AG09309 (cell line): ENCODE measurements at places on chromosomes 3 and 15.

DNA sequence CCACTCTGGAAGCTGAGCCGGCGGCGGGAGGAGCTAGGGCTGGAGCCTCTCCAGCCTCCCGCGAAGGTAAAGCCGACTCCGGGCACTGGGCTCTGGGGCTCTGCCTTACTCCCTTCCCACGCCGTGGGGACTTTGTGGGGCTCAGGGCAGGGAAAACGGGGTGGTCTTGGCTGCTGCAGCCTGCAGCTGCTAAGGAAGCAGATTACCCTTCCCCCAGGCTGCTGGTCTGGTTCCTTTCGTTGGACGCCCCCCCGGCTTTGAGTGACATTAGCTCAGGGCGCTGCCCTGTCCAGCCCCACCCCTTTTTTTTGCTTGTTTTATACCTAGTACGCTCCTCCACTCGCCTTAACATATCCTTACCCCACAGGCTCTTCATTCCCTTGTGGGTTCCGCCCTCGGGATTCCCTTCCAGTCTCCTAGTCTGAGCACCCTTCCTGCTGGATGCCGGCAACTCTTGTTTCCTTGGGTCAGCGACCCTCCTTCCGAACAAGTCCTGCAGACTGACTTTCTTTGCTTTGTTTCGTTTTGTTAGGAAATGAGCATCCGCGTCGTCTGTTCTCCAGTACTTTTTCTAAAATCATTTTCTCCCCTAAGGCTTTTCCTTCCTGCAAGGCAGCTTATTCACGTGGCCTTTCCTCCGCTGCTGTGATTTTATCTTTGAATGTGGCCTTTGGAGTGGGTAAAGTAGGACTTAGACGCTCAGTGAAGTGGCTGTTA lies 551 bp downstream of the DNAJC13 start:
- no peak for DNase-seq

- peak; percentile 43 for DNase-seq
Measured at GRCh38 chr15:50884540-50884939, 23.9 kb upstream of the AP4E1 start.

DNA sequence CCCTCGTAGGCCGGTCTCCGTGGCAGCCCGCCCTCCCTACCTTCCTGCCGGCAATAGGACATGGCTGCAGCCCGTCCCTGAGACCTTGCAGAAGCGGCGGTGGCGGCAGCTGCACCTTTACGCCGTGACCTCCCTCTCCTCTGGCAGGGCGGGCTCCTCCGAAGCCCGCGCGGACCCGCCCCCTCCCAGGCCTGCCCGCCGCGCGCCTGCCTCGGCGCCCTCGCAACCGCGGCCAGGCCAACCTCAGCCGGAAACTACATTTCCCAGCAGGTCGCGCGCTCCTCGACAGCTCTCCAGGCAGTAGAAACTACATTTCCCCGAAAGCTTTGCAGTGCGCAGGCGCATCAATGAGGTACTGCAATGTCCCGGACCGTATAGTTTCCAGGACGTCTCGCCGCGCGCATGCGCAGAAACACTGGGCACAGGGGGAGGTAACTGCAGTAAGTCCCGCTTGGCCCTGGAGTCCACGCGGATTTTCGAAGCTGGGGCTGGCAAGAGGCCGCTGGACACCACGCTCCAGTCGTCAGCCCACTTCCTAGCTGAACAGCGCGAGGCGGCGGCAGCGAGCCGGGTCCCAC lies at the start of the genes CHCHD4 and TMEM43:
CHCHD4 (minus strand) TSS at position 256 of the 578 bp plus-strand sequence; CDS start at position 62, 194 bp downstream.
TMEM43 (plus strand) TSS at position 438 of the 578 bp plus-strand sequence. CDS start 142 bp downstream, outside the sequence.
- peak; percentile 98 for DNase-seq

DNA sequence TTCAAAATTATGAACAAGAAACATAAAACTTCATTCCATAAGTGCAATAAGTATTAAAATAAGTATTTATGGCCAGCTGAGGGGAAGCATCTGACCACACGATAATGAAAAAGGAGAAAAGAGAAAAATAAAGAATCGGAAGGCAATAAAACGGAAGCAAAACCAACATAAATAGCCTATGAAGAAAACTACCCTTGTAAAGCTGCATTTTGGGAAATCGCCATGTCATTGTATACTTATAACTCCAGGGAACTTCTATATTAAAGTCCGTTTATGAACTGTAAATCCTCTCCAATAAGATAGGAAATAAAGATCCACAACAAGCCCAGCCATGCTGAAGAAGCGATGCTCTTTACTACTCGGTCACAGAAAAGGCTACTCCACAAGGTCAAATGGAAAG lies 47.7 kb downstream of the MORC1 start:
- no peak for DNase-seq

DNA sequence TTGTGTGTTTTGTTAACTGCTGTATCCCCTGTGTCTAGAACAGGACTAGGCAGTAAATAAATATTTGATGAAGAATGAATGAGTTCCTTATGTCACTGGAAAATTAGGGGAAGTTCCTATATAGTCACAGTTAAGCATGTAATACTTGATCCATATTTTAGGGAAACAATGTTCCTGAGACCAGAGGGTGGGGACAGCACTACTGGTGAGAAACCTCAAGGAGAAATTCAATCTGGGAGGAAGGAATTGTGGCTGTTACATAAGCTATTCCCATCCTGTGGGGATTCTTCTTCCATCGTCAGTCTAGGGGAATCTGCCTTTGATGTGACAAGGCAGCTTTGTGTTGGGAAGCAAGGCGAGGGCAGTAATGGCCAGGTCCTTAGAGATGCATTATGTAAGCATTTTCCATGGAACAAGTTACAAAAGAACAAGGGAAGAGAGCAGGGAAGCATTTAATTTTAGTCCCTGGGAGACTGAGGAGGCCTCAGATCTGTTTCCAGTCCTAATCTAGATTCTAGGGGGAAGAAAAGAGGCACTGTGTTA lies 219.3 kb upstream of the TTC14 start:
- no peak for DNase-seq

DNA sequence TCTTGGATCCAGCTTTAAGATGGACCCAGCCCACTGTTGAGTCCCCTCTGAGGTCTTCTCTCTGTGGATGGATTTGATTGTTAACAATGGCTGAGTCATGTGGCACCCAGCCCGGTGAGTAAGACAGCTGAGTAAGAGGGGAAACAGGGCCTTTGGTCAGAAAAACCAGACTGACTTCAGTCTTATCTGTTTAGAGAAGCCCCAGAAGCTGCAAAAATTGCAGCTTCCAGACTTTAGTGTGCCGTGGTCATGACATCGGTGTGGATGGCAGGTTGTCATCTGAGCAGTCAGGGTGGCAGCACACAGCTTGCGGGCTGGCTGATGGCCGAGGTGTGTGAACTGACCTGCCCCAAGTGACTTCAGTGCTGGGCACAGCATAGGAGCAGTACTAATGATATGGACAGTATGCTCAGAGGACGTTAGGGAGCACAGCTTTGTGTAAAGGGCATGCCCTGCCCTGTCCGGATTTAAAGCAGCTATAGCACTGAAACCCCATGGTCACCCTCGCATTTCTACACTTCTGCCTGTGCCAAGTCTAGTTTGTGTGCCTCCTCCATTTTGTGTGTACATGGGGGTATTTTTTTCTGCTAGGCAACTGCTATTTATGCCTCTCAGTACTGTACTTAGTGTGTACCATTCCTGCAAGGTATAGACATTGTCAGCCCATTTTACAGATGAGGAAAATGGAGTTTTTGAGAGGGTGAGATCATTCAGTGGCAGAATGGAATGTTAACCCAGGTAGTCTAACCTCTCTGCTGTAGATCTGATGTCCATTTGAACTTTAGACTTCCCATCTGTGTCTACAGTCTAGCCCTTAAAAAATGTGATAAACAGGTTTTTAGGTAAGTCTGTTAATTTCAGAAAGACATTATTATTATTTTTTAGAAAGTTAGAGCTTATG lies 44.4 kb downstream of the FLNB start:
- DNase-seq, result peak; percentile 85

DNA sequence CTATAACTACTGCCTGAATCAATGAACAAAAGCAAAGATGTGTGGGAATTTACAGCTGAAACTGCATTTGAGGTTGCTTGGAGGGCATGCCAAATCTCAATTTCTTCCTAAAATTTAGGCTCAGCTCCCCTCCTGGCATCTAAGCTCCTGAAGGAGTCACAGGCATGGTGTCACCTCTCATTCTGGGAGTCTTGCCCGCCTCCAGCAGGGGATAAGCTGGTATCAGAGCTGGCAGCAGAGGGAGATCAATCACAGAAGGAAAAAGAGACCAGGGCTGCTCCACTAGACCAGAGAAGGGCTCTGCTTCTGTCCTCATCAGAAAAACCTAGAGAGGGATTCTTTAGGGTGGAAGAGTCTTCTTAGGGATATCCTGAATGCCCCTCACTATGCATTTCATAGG lies 150.4 kb upstream of the SLC6A11 start:
- no peak for DNase-seq

GRCh38 chr15:58501006-58501405 lies 69.2 kb downstream of the LIPC start:
- DNase-seq, result no peak

DNA sequence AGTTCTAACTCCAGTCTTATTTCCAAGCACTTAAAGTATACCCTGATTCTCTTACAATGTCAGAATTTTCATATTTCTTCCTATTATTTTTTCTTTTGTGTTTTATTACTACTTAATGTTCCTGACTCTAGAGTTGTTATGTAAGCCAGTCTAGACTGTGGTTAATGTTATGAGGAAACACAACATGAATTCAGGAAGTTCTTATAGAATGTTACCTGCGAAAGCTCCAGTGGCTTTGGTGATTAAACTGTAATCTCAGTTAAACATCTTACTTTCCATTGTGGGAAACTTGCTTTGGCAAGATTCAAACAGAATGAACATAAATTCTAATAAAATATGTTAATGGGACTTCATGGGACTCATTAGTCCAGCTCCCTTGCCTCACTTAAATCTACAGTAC lies 36.6 kb upstream of the CHL1 start:
- no peak for DNase-seq

GRCh38 chr3:45210308-45211041 lies 15.6 kb downstream of the TMEM158 start:
- DNase-seq, result peak; percentile 66

- peak; percentile 96 for DNase-seq
Measured at GRCh38 chr15:63372018-63372705, 9.5 kb downstream of the CA12 start.

DNA sequence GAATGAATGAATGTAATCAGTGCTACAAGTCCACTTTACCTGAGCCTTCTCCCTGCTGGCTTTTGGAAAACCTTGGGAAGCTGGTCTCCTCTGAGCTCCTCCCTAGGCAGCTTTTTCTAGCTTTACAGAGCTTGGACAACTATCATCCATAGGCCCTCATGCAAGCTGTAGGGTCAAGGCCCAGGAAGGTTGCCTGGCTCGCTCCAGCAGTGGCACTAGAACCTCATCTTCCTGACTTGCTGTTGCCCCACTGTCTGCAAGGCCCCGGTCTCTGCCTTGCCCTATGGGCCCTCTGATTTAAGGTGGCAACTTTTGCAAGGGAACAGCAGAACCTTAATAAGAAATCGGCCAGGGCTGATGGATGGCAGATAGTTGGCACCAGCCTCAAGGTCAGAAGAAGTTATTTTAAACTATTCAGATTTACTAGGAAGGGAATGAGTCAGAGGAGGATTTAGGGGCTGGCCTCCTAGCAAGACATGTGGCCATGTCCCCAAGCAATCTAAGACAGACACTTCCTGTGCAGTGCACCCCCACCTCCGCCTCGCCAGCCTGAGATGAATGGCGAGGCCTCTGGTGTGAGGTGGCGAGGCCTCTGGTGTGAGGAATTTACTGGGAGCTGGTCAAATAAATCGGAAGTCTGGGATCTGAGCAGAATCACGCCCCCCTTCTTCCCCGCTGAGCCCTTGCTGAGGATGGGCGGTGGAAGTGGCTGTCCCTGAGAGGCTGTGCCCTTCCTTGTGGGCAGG lies 180.8 kb downstream of the MEGF11 start:
- DNase-seq, result no peak

- no peak for DNase-seq
Measured at GRCh38 chr15:76996076-76996525, 1.2 kb downstream of the PSTPIP1 start.

GRCh38 chr3:13138833-13139145 lies 65.6 kb upstream of the IQSEC1 start:
- no peak for DNase-seq

GRCh38 chr15:90345857-90346256 lies 6.2 kb upstream of the ZNF774 start:
- DNase-seq, result no peak

GRCh38 chr3:10702961-10703740 lies 112.9 kb upstream of the SLC6A11 start:
- no peak for DNase-seq

GRCh38 chr3:114293838-114294535 lies at the start of gene TIGIT:
TIGIT (plus strand) TSS chr3:114294028; CDS start chr3:114294062, 34 bp downstream.
- no peak for DNase-seq

DNA sequence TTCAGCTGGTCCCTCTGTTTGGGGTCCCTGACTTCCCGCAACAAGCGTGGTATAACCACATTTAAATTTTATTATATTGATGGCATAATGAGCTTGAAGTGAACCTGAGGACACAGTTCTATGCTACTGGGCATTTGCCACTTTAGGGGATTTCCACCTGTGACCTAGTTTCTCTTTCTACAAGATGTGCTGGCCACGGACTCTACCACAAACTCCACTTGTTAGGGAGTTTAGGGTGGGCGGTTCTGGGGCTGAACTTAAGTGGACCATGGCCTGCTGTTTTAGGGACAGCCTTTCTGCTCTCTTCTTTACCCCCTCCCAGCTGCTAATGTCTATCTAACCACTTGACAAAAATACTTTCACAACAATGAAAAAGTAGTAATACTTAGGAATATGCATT lies 1199.1 kb downstream of the SI start:
- DNase-seq, result no peak

DNA sequence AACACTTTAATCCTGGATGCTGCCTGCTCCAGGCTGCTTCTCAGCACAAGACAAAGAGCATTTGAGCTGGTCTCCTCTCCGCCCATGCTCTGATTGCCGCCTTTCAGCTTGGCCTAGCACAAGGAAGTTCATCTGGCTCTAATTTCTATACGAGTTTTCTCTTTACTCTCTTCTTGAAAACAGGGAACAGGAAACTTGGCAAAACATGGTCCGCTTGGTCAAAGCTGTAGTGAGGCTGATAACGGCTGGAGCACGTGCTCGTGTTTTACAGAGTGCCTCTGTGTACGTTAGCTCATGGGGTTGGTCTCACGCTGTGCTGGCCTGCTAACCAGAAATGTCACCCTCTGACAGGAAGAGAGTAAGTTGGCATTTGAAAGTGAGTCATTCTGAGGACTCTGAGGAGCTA lies 19.2 kb downstream of the RARRES1 start:
- DNase-seq, result no peak

- DNase-seq, result no peak
Measured at GRCh38 chr3:45555666-45556065, 38.9 kb upstream of the LIMD1 start.

DNA sequence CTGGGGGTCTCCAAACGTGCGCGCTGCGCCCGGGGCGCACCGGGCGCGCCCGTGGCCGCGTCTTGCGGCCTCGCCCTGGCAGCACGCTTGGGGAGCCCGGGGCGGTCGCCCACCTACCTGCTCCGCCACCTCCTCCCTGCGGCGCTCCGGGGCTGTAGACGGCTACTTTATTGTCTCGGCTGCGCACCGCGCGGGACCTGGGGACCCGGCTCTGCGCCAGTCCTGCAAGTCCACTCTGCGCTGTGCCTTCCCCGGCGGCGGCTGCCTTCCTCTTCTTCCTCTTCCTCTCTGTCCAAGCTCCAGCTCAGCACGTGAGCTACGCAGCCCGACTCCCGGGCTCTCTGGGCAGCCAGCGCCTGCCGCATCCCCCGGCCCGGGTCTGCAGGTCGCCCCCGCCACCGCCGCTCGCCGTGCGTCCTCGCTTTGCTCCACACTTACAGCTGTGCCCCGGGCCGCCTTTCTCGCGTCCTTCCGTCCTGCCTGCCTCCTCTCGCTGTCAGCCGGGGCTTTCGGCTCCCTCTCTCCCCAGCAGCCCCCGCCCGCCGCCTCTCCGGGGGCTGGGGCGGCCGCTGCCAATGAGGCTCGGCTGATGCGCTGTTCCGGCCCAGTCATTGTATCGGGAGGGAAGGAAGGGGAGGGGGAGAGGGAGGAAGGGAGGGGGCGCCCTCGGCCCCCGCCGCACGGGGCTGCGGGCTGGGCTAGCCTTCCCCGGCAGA lies 156.4 kb upstream of the FRMD4B start:
- DNase-seq, result no peak
